ENCODE measurements at places on chromosomes 3 and 15. TPM values are rescaled to one million over a fixed set of nuclear protein-coding genes. Genes with fewer than 3 reads are reported as not detected.
A peak's percentile ranks its signal among the peaks of the same experiment; 100 is the strongest.

The TKT gene
- 112 TPM for total RNA-seq

GRCh38 chr15:67253549-67254237 lies 768 bp downstream of the AAGAB start:
- H3K4me1 ChIP-seq: no peaks in the 10 kb centered on the region
- H3K27ac ChIP-seq: peak overlapping the region; percentile 81
- H3K27me3 ChIP-seq: no peaks in the 10 kb centered on the region
- no peaks in the 10 kb centered on the region for H3K36me3 ChIP-seq

DNA sequence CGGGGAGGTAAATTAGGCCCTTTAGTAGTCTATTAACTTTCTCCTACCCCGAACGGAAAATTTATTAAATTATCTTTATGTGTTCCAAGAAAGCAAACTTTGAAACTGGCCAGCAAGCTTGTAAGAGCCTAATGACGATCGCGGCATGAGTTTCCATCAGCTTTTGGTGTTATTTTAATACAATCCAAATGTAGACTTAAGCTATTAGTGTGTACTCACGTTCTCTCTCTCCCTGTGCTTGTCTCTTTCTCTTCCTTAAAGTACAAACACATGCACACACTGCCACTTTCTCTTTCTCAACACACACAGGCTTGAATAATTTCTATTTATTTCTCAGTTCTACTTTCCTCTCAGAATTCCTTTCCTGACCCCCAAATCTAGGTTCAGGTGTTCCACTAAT lies 108.8 kb upstream of the MME start:
- no peaks in the 10 kb centered on the region for H3K27me3 ChIP-seq
- DNase-seq: no peak
- H3K4me1 ChIP-seq: no peaks in the 10 kb centered on the region
- H3K27ac ChIP-seq: no peak overlapping the region
- no peak overlapping the region for H3K4me3 ChIP-seq

GRCh38 chr3:150083655-150084042 lies 113.0 kb upstream of the PFN2 start:
- H3K4me1 ChIP-seq: no peaks in the 10 kb centered on the region
- no peak overlapping the region for H3K4me3 ChIP-seq
- no peak overlapping the region for H3K27ac ChIP-seq
- no peaks in the 10 kb centered on the region for H3K36me3 ChIP-seq
- H3K27me3 ChIP-seq: no peaks in the 10 kb centered on the region

GRCh38 chr15:61682891-61683735 lies 377.1 kb downstream of the VPS13C start:
- no peaks in the 10 kb centered on the region for H3K27me3 ChIP-seq
- no peaks in the 10 kb centered on the region for H3K36me3 ChIP-seq
- H3K4me1 ChIP-seq: no peaks in the 10 kb centered on the region
- no peak overlapping the region for H3K4me3 ChIP-seq

DNA sequence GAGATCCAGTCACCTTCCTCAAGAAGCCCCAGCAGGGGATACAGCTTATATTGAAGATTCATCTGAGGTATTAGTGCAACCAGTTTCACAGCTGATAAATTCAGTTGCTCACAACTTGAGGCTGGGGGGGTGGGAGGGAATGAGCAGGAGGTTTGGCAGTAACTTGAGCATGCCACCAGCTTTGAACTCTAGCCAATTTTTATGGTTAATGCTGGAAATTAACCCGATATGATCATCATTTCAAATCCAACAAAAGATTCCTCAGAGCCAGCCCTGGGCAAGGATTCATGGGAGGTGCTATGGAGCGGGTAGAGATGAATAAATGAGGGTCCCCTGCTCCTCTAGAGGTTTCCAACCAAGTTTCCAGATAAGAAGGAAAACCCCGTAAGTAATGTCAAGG lies 73.1 kb upstream of the HES1 start:
- H3K27me3 ChIP-seq: no peaks in the 10 kb centered on the region
- no peak for DNase-seq
- H3K27ac ChIP-seq: no peak overlapping the region
- H3K4me3 ChIP-seq: no peak overlapping the region
- H3K36me3 ChIP-seq: no peaks in the 10 kb centered on the region

DNA sequence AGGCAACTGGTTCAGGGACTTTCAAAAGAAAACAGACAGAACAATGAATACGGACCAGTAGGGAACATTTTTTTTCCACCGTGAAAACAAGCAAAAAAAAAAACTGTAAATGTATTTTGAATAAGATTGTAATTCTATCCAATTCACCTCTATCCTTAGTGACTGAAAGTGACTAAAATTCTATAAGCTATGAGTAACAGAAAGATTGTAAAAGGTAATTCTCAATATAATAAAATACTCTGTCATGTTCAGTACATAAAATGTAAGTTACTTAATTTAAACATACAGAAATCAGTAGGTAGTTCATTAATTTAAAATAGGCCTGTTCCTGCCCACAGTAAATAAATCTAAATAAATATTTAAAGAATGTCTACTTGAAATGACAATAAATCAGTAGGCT lies 368.2 kb upstream of the ARHGEF26 start:
- no peaks in the 10 kb centered on the region for H3K27me3 ChIP-seq
- no peaks in the 10 kb centered on the region for H3K36me3 ChIP-seq
- no peak for DNase-seq
- no peak overlapping the region for H3K4me3 ChIP-seq
- no peak overlapping the region for H3K27ac ChIP-seq
- peaks cover 11% of the 10 kb centered on the region for H3K4me1 ChIP-seq

All from testis (tissue), 5 donors.